ENCODE measurements at places on chromosomes 2 and 18.

- DNase-seq: no peak
These were observed 462.1 kb upstream of the ID2 start for GRCh38 chr2:8219631-8220355.

- DNase-seq: no peak
These were observed 99.8 kb upstream of the FSIP2 start for GRCh38 chr2:185638771-185639170.

DNA sequence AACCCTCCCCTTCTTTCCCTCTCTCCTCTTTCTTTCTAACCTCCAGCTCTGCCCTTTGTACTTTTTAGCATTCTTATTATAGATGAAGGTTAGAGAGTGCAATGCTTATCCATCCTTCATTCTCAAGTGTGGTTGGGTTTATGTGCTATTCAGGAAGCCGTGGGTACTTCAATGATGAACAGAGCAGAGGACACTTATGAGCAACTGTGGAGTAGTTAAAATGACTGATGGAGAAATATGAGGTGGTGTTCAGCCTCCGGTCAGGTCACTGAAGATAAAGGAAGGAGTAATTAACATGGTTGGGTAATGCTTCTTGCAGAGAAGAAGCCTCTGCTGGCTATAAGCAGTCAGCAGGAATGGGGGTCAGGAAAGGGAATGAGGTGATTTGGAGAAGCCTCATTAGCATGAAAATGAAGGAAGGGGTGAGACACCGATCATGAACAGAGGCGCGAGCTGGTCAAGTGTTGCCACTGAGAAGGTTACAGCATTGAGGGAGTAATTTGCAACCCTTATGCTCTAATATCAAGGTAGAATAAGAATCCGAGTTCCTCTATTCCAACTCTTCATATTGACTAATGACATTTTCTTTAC lies 174.7 kb downstream of the LPIN1 start:
- DNase-seq: no peak

- DNase-seq: no peak
These were observed 94.4 kb upstream of the RND3 start for GRCh38 chr2:150581717-150582472.

Data from GM12864 (cell line).